ENCODE measurements at places on chromosomes 5 and 9.

DNA sequence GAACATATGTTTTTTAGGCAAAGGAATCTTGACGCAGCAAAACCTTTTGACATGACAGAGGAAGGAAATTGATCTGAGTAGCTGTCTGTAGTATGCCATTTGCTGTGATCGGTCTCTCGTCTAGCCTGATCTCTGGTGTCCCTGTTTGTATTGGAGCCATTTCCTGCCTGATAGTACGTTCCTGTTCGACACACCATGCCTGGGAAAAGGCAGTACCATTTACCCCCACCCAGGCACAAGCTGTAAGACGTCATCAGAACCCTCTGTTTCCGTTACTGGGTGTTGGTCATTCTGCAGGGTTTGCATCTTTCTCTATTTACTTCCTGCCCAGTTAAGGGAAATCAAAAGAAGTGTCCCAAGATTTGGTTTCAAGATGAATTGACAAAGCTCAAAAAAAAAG is 129.7 kb downstream of the CEMIP2 start:
- DNase-seq: peak; percentile 76

DNA sequence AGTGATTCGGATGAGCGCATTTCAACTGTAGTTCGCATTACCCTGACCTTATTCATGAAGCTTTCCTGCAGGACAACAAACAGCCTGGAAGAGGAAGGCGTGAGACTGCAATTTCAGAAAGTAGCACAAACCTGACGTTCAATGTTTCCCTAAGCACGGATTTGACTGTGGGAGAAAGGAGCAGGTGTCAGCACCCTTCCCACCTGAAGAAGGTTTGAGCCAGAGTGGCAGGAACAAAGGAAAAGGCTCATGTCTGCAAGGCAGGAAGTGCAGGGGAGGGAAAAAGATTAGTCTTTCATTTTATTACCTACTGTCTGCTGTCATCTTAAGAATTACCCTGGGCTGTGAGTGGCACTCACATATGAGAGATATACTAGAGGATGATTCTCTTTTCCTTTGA is 114.0 kb downstream of the MED10 start:
- DNase-seq: no peak

GRCh38 chr5:59673438-59674058 is 220.0 kb downstream of the PDE4D start:
- DNase-seq: peak; percentile 34

GRCh38 chr5:15904899-15905830 is 274.4 kb downstream of the MARCHF11 start:
- DNase-seq: no peak

DNA sequence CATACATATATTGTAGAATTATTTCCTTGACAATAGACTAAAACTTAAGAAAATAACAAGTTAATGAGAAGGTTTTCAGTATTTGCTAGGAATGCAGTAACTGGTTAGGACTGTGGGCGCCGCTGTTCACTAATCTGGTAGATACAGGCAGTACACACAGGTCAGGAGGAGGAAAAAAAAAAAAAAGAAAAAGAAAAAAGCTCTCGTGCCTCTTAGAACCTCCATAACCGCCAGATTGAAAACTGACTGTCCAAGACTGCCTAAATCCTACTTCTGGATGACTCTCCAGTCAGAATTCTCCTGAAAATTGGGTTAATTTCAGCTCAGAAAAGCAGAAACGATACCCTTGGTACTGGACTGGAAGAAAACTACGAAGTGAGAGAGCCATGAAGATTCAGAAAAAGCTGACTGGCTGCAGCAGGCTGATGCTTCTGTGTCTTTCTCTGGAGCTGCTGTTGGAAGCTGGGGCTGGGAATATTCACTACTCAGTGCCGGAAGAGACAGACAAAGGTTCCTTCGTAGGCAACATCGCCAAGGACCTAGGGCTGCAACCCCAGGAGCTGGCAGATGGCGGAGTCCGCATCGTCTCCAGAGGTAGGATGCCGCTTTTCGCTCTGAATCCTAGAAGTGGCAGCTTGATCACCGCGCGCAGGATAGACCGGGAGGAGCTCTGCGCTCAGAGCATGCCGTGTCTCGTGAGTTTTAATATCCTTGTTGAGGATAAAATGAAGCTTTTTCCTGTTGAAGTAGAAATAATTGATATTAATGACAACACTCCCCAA is at the start of gene PCDHGA1:
Gene PCDHGA1 (plus strand): TSS at position 216 of the 782 bp plus-strand sequence.
- peak; percentile 42 for DNase-seq
